Calu3 (cell line): ENCODE measurements at places on chromosomes 1 and 21. TPM values are rescaled to one million over a fixed set of nuclear protein-coding genes. Genes with fewer than 3 reads are reported as not detected.

GRCh38 chr1:200029822-200030152 lies 2.3 kb downstream of the NR5A2 start:
- no peaks in the 10 kb centered on the region for H3K27me3 ChIP-seq
- peaks cover 26% of the 10 kb centered on the region for H3K4me1 ChIP-seq
- peaks cover 29% of the 10 kb centered on the region for H3K36me3 ChIP-seq

- no peaks in the 10 kb centered on the region for H3K27me3 ChIP-seq
- no peak overlapping the region for H3K27ac ChIP-seq
- no peak overlapping the region for H3K4me3 ChIP-seq
- no peak for DNase-seq
Measured at GRCh38 chr1:185041742-185042141, 3.6 kb upstream of the RNF2 start.

The UTS2 gene
- total RNA-seq, result not detected in 2 replicates

The HSPB7 gene
- total RNA-seq, result not detected in 2 replicates

DNA sequence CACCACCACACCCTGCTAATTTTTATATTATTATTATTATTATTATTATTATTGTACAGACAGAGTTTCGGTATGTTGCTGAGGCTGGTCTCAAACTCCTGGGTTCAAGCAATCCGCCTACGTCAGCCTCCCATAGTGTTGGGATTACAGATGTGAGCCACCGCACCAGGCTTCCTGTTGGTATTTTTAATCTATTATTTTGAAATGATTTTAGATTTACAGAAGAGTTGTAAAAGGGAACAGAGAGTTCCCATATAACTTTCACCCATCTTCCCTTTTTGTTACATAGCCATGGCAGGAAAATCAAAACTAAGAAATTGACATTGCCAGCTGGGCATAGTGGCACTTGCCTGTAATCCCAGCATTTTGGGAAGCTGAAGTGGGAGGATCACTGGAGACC lies 42.9 kb upstream of the CITED4 start:
- no peak overlapping the region for H3K4me3 ChIP-seq
- H3K36me3 ChIP-seq, result no peaks in the 10 kb centered on the region
- H3K4me1 ChIP-seq, result peaks cover 55% of the 10 kb centered on the region
- no peak overlapping the region for H3K27ac ChIP-seq
- DNase-seq, result no peak
- H3K27me3 ChIP-seq, result no peaks in the 10 kb centered on the region

The IRF6 gene
- total RNA-seq, result 44.1 and 51.2 TPM in 2 replicates

GRCh38 chr1:9626201-9626608 lies 25.3 kb upstream of the PIK3CD start:
- H3K36me3 ChIP-seq, result no peaks in the 10 kb centered on the region
- peaks cover 63% of the 10 kb centered on the region for H3K27me3 ChIP-seq
- H3K4me1 ChIP-seq, result no peaks in the 10 kb centered on the region
- H3K4me3 ChIP-seq, result no peak overlapping the region
- H3K27ac ChIP-seq, result no peak overlapping the region

The ATAD3B gene
- 46.3 and 56.4 TPM in 2 replicates for total RNA-seq

DNA sequence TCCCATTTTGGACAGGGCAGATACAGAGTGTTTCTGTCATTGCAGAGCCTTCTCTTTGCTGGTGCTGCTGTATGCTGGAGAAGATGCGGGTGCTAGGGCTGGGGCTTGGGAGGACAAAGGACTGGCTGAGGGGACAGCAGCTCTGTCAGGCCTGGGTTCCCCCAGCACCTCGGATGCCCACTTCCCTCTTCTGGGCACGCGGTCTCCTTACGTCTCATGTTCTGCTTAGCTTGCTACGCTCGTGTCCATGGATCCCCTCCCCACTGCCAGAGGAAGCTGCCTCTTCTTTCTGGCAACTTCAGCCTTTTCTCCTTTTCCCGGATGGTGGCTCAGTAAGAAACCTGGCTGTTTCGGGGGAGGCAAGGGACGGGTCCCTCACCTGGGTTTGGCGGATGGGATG lies 75.7 kb downstream of the ARHGEF10L start:
- no peak for DNase-seq

DNA sequence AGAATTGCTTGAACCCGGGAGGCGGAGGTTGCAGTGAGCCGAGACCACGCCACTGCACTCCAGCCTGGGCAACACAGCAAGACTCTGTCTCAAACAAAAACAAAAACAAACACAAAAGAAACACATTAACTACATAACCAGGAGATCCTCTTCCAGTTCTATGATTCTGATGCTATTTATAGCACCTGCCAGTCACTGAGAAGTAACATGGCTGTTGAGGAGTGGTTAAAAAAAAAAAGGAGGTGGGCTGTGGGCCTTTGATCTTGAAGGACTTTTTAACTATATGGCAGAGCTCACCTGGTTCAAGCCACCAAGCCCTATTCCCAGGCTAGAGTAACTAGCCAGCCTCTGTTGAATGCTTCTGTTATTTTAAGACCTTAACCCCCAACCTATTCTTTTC lies 148.8 kb downstream of the ZBTB18 start:
- no peak for DNase-seq
- H3K27ac ChIP-seq, result no peak overlapping the region
- no peak overlapping the region for H3K4me3 ChIP-seq

- no peaks in the 10 kb centered on the region for H3K27me3 ChIP-seq
- no peak overlapping the region for H3K4me3 ChIP-seq
- DNase-seq, result no peak
- no peak overlapping the region for H3K27ac ChIP-seq
Measured at GRCh38 chr1:198741744-198742143, 102.9 kb downstream of the PTPRC start.

GRCh38 chr1:235275223-235275622 lies 52.8 kb downstream of the ARID4B start:
- H3K4me3 ChIP-seq, result no peak overlapping the region
- H3K4me1 ChIP-seq, result peaks cover 16% of the 10 kb centered on the region
- no peak for DNase-seq
- H3K27me3 ChIP-seq, result no peaks in the 10 kb centered on the region
- no peaks in the 10 kb centered on the region for H3K36me3 ChIP-seq
- no peak overlapping the region for H3K27ac ChIP-seq

DNA sequence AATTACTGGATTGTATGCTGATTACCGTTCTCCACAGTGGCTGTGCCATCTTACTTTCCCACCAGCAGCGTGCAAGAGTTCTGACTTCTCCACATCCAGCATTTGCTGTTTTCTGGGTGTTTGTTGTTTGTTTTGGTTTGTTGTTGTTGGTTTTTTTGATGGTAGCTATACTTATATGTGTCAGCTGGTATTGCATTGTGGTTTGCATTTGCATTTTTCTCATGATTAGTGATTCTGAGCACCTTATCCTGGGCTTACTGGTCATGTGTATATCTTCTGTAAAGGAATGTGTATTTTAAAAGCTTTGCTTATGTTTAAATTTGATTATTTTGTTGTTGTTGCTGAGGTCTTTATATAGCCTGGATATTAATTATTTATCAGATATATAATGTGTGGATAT lies 66.9 kb upstream of the MAP1LC3C start:
- H3K27me3 ChIP-seq, result no peaks in the 10 kb centered on the region
- H3K36me3 ChIP-seq, result no peaks in the 10 kb centered on the region
- no peak overlapping the region for H3K4me3 ChIP-seq
- no peak for DNase-seq
- H3K27ac ChIP-seq, result no peak overlapping the region

DNA sequence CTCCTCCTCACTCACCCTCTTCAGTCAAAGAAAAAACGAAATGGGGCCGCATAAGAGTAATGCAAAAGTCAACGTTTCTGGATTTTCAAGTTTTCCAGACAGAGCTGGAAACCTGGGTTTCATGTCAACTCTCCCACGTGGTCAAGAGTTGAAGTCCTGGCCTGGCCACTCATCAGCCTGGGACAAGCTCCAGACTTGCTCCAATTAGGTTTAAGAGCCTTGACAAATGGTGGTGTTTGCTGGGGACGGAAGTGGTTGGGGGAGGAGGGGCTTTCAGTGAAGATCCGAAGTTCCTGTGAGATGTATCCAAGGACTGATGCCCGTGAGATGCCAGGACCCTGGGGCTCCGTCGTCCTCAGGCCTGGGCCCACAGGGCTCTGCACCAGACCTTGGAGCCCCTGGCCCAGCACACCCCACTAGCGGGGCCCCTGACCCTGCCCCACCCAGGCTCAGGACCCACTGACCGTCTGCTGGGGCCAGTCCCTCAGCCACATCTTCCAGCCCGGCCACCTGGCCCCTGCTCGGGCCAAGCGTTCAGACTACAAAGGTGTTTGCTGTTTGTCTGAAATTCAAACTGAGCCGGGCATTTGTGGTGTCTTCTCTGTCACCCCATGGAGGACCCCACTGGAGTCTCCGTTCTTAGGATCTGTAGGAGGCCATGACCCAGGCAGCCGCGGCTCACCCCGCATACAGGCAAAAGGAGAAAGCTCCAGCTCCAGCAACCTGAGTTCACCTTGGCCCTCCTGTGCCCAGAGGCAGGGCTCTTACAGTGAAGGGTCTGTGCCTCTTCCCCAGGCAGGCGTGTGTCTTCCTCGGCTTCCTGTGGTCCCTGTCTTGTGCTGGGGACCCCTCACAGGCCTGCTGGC lies 53.3 kb downstream of the SIK1 start:
- H3K27ac ChIP-seq, result no peak overlapping the region
- H3K36me3 ChIP-seq, result no peaks in the 10 kb centered on the region
- no peak for DNase-seq
- H3K4me1 ChIP-seq, result no peaks in the 10 kb centered on the region
- no peaks in the 10 kb centered on the region for H3K27me3 ChIP-seq
- H3K4me3 ChIP-seq, result no peak overlapping the region

DNA sequence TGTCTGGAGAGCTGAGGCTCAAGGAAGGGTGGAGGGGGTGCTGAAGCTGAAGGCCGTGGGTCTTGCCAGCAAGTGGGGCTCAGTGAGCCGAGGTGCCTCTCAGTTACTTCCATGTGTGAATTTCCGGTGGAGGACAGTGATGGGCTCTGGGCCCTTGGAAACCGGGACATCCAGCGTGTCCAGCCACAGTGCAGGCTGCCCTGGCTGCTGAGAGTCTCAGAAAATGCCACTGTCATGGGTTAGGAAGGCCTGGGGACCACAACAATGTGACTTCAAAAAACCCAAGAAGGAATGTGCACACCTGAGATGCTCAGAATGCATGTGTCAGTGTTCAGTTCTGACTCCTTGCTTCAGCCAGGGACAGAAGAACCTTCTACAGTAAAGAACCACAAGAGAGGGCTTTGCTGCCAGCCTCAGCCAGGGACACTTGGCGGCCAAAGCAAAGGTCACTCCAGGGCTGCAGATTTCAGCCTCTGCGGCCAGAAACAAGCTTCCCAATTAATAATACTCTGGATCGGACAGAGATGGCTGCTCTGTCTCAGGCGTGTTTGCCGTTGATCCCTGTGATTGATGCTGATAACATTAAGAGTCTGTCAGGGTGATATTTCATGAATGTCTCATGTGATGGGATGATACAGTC lies 12.6 kb upstream of the LAMTOR5 start:
- no peaks in the 10 kb centered on the region for H3K4me1 ChIP-seq
- no peak overlapping the region for H3K4me3 ChIP-seq
- no peaks in the 10 kb centered on the region for H3K36me3 ChIP-seq
- H3K27me3 ChIP-seq, result peaks cover 34% of the 10 kb centered on the region

DNA sequence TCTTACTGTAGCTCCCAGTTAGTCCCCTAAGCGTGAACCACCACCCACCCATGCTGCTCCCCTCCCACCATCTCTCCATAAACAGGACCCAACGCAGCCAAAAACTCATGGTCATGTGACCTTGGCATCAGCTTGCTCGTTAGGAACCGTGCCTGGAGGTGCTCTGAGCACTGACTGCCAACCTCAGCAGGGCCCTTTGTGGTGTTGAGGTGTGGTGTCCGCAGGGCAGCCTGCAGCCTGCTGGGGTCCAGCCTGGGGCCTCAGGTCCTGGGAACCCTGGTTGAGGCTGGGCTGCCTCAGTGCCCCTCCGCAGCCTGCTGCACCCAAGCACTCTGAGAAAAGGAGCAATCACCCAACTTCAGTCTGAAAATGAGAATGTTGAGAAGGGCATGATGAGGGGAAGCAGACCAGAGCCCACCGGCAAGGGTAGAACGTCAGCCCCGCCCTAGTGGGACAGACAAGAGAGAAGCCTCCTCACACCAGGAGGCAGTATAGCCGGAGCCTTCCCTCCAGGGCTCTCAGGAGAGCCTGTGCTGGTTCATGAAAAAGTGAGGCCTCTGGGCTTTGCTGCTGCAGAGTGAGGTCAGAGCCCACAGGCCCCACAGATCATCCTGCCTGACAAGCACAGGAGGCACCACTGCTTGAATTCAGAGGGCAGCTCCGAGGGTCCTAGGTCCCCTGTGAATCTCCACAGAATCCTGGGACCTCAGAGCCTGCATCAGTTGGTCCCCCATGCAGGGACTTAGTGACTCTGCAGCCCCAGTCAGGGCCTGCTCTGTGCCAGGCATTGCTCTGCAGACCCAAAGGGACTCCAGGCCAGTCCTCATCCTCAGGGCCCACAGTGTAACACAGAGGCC lies 4.9 kb upstream of the COL6A2 start:
- no peaks in the 10 kb centered on the region for H3K4me1 ChIP-seq
- H3K27ac ChIP-seq, result no peak overlapping the region
- H3K27me3 ChIP-seq, result peaks cover 18% of the 10 kb centered on the region
- no peak overlapping the region for H3K4me3 ChIP-seq

DNA sequence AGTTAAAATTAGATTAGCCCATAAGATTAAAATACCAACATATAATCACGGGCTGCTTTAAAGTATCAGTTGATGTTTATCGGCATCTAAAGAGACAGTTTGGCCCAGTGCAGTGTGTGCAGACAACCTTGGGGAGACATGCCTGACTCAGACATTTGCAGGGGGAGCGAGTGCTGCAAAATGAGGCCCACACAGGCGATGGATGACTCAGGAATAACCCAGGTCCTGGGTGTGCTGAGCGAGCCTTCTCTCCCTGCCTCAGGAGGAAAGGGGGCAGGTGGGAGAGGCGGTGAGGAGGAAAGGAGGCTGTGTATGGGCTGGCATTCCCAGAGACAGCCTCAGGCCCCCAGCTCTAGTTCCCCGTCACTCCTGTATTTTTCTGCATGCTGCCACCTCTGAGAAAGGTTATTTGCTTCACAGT lies 9.0 kb downstream of the SLC9A1 start:
- H3K4me1 ChIP-seq, result peaks cover 44% of the 10 kb centered on the region
- H3K4me3 ChIP-seq, result no peak overlapping the region
- peaks cover 4% of the 10 kb centered on the region for H3K36me3 ChIP-seq
- DNase-seq, result no peak
- H3K27ac ChIP-seq, result no peak overlapping the region
- H3K27me3 ChIP-seq, result no peaks in the 10 kb centered on the region

The TRIM45 gene
- total RNA-seq, result 4.3 and 5.3 TPM in 2 replicates

The UMODL1 gene
- total RNA-seq, result 0.22 TPM in 1 of 2 replicates, not detected in the other

- DNase-seq, result no peak
- no peak overlapping the region for H3K27ac ChIP-seq
- H3K4me1 ChIP-seq, result peaks cover 19% of the 10 kb centered on the region
- H3K4me3 ChIP-seq, result no peak overlapping the region
Measured at GRCh38 chr1:67372898-67373297, 57.3 kb downstream of the SERBP1 start.

DNA sequence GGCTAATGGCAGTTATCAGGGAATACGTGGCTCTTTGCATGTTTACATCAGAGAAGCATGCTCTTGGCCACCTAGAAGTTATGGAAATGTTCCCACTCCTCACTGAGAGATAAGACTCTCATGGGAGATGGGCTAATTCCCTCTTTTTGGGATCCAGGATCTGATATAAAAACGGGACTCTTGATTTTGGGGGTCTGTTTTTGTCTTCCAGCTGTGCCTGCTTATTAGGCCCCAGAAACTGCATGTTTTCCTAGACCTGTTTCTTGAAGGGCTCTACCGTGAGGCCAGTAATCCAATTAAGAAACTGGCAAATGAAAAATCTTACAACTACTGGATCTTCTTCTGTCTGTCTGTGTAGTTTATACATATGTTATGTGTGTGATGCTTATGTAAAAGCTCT lies 47.0 kb upstream of the PTCH2 start:
- no peaks in the 10 kb centered on the region for H3K27me3 ChIP-seq
- no peaks in the 10 kb centered on the region for H3K36me3 ChIP-seq
- H3K27ac ChIP-seq, result no peak overlapping the region
- no peaks in the 10 kb centered on the region for H3K4me1 ChIP-seq
- DNase-seq, result no peak
